ENCODE measurements at places on chromosomes 4 and X.

GRCh38 chrX:133594156-133594555 is 178.9 kb upstream of the GPC4 start:
- no peak for DNase-seq

DNA sequence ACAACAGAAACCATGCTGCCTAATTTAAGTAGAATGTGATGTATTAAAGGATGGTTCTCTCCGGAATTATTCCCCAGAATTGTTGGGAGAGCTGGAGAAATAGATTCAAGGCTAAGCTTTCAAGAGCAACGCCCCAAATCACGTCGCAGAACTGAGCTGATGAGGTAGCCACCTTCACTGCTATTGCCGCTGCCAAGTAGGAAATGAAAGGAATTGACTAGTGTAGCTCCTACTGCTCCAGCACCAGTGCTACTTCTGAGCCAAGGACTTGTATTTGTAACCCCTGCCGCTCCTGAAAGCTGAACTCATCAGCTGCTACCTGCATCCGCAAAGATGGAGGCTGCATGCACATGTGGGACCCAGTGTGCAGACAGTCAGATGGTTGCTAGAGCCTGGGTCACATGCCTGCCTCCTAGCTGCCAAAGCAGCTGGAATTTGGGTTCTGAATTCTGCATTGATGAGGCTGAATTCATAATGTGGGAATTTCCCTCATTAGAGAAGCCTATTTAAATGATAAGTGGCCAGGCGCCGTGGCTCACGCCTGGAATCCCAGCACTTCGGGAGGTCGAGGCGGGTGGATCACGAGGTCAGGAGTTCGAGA is 173.9 kb downstream of the PDGFRA start:
- DNase-seq = no peak

GRCh38 chr4:86015412-86016350 is 344.2 kb downstream of the MAPK10 start:
- DNase-seq = no peak

- no peak for DNase-seq
Measured at GRCh38 chr4:8152090-8152864, 6.3 kb downstream of the ABLIM2 start.

GRCh38 chr4:187109636-187110035 is 386.0 kb upstream of the FAT1 start:
- no peak for DNase-seq

GRCh38 chrX:112834031-112834845 is 6.4 kb downstream of the AMOT start:
- no peak for DNase-seq

- DNase-seq = no peak
Measured at GRCh38 chrX:15448010-15448639, 45.0 kb downstream of the PIR start.

DNA sequence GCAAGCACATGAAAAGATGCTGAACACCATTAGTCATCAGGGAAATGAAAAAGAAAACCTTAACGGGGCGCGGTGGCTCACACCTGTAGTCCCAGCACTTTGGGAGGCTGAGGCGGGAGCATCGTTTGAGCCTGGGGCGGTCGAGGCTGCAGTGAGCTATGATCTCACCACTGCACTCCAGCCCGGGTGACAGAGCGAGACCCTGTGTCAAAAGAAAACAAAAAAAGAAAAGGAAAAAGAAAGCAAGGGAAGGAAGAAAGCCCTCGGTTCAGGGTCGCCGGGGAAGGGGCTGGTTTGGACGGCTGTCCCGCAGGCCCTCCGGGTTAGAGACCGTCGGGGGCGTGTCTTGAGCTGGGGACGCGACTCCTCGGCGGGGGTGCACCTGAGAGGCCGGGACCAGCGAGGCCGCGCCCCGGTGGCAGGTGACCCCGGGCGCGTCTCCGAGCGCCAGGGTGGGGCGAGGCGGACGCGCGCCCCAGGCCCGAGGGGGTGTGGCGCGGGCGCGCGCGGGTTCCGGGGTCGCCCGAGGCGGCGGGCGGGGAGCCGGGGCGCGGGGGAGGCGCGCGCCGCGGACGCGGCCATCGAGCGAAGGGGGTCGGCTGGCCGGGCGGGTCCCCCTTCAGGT is 478 bp upstream of the PLXNA3 start:
- DNase-seq = no peak

DNA sequence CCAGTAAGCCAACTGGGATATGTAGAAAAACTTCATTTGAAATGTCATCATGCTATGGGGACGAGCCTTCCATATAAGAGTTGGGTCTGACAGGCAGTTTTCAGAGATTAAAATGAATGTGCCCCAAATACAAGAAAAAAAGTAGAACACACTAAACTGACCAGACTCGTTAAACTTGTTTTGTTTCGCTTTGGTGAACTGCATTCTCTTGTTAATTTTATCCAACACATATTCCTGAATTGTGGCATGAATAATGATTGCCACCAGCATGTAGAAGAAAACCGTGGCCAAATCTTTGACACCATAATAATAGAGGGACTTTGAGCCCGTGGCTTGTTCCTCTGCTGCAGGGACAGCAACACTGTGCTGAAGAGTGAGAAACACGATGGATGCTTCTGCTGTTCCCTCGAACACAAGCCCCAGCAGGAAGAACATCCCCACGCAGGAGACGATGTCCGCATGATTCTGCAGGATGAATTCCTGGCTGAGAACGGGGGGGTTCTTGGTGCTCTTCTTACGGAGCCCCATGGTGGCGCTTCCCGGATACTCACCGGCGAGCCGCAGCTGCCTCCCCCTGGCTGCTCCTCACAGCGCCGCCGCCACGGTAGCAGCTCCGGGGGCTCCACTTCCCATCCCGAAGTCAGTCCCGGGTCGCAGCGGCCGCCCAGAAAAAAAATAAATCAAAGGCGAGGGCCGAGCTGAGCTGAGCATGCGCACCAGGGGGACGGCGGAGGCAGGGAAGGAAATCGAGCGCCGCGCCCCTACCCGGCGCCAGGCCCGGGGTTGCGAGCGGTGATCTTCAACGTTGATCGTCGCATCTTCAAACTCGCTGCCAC is at the start of gene TRAM1L1:
TRAM1L1 (minus strand) TSS at position 711 of the 836 bp plus-strand sequence; CDS start at position 528, 183 bp downstream.
- no peak for DNase-seq

- DNase-seq = no peak
Measured at GRCh38 chr4:185955151-185955770, 113.7 kb upstream of the TLR3 start.

DNA sequence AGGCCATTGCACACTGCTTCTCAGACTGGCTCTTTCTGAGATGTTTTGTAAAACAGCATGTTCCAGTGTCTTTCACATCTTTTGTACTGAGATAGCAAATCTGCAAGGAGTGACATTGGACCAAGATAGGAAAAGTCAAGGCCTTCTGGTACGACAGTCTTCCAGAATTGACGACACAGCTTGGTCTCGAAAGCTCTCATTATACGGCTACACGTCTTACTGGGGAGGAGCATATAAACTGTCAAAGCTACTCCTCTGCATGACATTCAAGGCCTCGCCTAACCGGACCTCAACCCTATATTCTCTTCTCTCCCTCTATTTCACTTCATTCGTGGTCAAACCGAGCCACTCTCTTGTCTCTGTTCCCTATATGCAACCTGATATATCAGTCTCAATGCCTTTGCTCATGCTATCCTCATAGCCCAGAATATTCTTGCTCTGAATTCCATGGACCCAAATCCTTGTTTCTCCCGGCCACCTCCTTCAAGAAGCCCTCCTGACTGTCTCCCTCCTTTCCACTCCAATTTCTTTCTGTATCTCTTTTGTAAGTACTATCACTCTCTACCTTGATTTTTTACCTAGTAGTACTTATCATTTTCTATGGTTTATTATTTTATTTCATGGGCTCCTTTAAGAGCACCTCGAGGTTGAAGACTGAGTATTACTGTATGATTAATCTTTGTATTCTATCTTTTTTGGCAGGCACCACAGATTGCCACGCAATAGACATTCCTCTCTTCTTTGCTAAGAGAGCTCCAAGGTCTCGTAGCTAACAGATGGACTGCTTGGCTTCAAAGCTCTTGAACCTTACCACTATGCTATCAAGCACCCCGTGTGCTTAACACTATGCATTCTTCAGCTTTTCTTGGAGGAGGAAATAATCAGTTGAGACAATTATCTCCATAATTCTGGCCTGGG is 35.1 kb downstream of the RBM47 start:
- DNase-seq = no peak
